OCI-M1 (cell line): ENCODE measurements at places on chromosomes 16 and 17.

GRCh38 chr16:70736465-70737376 lies 50.9 kb upstream of the MTSS2 start:
- no peak for DNase-seq

- DNase-seq: no peak
Observed at GRCh38 chr16:85123891-85124635, 11.8 kb upstream of the CIBAR2 start.

GRCh38 chr17:77831474-77832179 lies 126.9 kb upstream of the TNRC6C start:
- DNase-seq: no peak

DNA sequence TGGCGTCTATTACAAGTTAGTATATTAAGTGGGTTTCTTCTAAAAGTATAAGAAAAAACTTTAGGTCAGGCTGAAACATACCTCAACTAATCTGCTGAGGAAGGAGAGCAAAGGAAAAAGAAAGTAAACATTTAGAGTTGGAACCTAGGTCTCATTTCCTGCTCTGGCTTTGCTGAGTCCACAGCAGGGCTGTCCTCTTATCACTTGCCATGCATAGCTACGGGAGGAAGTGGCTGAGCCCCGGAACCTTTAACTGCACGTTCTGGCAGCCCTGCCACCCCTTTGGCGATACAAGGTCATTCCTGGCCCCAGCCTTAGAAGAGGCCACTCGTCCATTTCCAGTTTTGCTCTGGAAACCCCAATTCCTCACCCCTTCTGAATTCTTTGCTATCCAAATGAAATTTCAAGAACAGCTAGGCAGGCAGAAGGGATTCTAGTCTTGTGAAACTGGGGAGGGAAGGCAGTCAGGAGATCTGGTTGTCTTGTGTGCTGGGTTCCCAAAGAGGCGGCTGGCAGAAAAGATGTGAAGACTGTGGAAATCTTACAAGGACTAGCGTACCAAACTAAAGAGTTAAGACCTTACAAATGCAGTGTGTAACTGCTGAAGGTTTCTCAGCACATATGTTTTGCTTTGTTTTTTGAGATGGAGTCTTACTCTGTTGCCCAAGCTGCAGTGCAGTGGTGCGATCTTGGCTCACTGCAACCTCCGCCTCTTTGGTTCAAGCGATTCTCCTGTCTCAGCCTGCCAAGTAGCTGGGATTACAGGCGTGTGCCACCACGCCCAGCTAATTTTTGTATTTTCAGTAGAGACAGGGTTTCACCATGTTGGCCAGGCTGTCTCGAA lies 19.1 kb downstream of the WIPI1 start:
- DNase-seq: peak; percentile 89

DNA sequence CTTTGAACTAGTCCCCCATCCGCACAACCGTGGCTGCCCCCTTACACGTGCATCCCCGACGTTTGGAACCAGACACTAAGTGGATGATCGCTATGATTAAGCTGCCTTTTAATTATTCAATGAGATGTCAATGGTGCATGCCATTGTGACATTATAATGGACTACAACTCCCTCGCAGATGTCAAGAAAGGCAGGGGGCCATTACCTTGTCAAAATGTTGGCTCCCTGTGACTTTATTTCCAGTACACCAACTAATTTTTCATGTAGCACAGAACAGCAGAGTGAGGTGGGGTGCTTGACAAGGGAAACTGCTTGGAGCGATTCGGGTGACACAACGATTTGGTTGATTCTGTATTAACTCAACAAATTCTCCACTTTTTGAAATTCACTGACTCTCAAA lies 26.5 kb downstream of the ASIC2 start:
- DNase-seq: no peak

DNA sequence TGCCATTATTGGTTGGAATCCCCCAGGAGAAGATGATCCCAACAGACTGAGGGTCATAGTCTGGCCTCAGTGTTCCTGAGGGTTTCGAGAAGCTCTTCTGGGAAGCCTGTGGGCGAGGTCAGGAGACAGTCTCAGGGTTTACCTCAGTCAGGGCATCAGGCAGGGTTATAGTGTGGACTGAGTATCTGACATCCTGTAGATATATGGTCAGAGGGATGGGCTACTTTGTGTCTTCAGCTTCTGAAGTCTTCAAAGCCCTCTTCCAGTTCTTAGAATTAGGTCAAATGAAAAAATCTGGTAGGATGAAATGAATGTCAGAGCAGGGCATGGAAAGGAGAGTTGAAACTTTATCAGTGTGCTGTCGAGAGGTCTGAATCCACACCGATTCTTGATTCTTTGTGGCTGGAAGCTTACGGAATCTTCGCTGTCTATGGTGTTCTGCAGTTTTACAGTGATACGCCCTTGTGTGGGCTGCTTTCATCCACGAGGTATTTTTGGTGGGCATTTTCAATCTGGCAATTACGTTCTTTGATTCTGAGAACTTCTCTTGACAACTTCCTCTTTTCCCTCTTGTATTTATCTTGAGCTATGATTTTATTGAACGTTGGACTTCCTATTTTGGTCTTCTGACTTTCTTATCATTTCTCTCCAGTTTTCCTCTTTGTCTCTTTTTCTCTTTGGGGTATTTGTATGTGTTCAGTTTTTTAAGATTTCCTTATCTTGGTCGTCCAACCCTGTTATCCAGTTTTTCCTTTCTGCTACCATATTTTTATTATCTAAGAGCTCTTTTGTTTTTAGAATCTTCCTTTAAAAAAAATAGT lies 30.4 kb downstream of the BPTF start:
- peak; percentile 97 for DNase-seq

DNA sequence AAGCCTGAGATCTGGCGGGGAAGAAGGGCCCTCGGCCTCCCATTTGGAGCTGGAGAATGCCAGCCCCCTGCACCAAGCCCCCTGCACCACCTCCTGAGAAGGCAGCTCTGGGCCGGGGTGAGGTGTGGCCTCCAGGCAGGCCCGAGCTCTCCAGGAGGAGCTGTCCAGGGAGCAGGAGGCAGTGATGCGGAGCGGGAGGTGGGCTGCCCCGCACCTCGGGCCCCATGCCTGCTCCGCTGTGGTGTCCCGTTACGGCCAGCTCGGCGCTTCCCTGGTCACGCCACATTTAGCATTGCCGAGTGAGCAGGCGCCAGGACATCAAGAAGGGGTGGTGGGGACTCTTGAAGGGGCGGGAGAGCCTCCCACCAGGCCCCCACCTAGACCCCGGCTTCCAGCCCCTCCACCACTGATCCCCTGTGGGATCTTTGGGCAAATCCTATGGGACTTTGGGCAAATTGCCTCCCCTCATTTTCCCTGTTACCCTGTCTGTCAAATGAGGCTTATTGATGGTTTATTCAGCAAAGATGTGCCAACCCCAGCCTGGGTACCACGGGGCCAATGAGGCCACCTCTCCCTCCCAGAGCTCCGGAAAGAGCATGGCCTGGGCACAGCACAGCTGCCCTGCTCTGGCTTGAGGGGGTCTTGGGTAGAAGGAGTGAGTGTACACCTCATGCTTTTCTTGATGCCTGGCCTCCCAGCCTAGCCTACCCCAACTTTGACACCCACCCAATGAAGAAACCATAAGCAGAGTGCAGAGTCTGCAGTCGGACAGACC lies 15.3 kb downstream of the FOXN1 start:
- no peak for DNase-seq

DNA sequence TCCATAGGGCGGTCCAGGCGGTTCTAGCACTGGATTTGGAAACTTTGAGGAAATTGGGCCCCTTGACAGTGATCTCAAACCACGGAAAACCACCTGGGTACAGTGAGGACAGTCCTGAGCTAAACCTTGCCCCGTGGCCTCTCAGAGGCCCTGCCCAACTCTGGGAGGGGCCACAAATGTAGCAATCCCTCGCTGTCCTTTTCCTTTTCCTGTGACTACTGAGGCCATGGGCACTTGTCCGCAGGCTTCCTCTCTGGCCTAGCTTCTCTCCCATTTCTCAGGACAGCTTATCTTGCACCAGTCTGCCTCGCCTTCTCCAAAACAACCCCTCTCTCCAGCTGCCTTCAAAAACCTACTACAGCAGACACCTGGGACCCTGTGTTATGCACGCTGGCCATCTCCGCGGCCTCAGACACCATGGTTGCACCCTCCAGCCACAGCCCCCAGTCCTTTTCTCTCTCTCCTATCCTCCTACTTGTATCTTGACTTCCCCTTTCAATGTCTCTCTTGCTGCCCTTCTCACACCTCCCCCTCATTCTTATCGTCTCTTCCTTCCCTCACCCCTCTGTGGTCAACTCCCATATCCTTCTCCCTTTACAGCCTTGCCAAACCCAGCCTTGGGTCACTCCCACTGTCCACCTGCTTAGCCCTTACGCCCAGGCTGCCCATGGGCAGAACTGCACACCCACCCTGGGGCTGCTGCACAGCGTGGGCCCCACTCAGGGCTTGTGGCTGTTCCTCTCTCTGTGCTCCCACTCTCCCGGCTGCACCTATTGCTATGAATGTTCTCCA lies 7.6 kb downstream of the SCPEP1 start:
- peak; percentile 94 for DNase-seq

DNA sequence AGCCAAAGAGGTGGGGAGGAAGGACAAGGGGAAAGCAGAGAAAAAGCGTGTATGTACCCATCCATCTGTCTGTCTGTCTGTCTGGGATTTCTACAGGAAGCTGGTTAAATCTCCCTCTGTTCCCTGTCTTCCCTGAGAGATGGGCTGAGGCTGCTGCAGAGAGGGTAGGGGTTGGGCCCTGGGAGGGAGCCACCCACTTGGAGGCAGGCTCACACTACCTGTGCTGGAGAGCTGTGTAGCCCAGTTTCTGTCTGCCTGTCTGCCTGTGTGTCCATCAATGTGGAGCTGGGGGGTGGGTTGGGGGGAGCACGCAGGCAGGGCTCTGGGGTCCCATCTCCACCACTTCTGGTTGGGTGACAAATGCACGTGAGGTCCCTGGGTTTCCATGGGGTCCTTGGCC lies 18.6 kb upstream of the C17orf113 start:
- no peak for DNase-seq

DNA sequence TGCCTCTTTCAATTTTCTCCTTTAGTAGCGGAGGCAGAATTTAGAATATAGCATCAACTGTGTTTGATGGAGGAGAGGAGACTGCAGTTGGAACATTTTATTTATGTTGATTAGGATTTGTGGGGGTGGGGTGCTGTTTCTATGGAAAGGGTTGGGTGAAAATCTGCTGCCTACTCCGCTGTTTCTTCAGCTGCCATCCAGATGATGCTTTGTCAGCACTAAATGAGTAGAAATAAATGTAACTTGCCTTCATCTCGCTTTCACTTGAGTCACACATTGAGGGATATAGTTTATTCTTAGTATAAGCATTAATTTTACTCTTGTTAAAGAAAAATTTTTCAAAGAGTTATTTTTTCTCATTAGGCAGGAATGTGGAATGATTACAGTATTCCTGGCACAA lies 42.1 kb downstream of the ABHD15 start:
- DNase-seq: no peak

GRCh38 chr17:50352693-50353599 lies 7.0 kb downstream of the XYLT2 start:
- DNase-seq: no peak

DNA sequence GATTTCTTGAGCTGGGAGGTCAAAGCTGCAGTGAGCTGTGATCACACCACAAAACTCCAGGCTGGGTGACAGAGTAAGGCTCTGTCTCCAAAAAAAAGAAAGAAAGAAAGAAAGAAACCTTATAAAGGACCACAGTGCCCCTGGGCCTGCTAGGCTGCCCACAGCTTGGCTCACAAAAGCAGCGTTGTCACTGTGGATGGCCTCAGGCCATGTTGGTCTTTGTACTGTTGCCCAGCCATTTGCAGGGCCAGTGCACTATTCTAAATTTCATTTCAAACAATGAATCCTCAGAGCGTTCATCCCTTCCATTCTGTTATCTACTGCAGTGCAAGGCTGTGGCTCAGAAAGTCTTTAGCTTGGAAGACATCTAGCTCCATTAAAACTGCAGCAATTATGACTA lies 208.4 kb downstream of the SLC39A11 start:
- no peak for DNase-seq

DNA sequence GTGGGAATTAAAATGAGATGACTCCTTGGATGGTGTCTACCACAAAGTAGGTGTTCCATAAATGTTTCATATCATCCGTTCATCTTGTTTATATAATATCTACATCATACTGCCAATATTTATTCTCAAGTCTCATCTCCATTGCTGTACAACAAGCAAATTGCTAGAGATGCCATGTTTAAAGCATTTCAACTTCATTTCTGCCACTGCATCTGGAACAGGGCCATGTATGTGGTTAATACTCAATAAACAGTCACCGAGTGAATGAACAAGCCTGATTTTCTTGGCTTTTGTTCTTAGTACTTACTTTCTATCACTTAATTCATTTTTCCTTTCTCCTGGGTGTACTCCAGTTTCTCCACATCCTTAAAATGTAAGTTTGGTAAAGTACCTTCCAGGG lies 107.6 kb downstream of the KCNJ2 start:
- DNase-seq: no peak

DNA sequence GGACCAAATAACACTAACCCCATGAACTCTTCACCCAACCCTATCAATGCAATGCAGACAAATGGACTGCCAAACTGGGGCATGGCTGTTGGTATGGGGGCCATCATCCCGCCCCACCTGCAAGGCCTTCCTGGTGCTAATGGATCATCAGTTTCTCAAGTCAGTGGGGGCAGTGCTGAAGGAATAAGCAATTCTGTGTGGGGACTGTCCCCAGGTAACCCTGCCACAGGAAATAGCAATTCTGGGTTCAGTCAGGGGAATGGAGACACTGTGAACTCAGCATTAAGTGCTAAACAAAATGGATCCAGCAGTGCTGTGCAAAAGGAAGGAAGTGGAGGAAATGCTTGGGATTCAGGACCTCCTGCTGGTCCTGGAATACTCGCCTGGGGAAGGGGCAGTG lies 78.9 kb downstream of the TMC6 start:
- DNase-seq: no peak

DNA sequence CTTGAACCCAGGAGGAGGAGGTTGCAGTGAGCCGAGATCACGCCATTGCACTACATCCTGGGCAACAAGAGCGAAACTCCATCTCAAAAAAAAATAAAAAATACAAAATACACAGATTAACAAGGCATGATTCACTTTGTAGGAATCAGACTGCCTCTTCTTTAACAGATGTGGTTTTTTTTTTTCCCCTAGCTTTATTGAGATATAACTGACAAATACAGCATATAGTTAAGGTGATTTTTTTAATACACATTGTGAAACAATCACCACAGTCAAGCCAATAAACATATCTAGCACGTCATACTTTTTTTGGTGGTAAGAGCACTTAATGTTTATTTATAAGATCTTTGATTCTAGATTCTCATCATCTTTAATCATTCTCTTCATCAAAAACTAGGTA lies 87.8 kb downstream of the SPAG9 start:
- DNase-seq: no peak

DNA sequence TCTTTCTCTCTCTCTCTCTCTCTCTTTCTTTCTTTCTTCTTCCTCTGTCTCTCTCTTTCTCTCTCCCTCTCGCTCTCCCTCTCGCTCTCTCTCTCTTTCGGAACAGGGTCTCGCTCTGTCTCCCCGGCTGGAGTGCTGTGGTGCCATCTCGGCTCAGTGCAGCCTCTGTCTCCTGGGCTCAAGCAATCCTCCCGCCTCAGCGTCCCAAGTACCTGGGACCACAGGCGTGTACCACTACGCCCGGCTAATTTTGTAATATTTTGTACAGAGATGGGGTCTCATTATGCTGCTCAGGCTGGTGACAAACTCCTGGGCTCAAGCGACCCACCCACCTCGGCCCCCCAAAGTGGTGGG lies 12.7 kb upstream of the KLHDC4 start:
- DNase-seq: no peak
